ENCODE measurements at places on chromosomes 6 and 20.

GRCh38 chr6:46651816-46652215 lies 802 bp downstream of the CYP39A1 start:
- DNase-seq, result no peak

DNA sequence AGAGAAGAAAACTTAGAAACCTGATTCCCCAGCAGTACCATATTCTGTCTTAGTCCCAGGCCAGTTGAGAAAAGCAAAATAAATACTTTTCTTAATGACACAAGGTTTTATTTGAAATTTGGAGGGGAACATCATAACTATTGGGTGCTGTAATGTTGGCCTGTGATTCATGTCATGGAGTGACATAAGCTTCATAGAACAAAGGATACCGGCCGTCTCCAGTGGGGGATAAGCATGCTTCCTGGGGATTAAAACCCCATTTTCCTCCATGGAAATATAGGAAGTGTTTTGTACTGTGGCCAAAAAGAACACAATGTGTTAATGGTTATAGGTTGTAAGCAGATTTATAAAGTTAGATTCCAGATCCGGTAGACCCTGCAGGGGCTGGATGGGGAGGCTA lies 18.0 kb downstream of the MTHFD1L start:
- no peak for DNase-seq

GRCh38 chr20:9071976-9072726 lies 3.3 kb downstream of the PLCB4 start:
- no peak for DNase-seq

DNA sequence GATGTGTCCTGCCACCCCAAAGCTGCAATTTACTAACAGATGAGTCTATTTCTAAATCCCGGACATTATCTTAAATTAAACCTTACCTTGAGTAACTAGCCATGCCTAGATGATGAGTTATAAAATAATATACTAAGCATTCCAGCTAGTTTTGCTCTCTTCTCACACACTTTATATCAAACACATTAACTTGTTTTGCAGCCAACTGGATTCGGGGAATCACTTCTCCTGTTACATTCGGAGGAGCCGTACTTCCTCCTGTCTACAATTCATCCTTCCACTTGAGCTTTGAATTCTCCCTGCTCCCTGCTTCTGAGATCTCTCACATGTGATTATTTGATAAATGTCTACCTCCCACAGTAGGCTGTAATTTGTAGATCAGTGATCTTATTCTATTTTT lies 420.1 kb downstream of the GJA1 start:
- no peak for DNase-seq

GRCh38 chr6:87199787-87200186 lies 44.4 kb downstream of the ZNF292 start:
- DNase-seq, result no peak

DNA sequence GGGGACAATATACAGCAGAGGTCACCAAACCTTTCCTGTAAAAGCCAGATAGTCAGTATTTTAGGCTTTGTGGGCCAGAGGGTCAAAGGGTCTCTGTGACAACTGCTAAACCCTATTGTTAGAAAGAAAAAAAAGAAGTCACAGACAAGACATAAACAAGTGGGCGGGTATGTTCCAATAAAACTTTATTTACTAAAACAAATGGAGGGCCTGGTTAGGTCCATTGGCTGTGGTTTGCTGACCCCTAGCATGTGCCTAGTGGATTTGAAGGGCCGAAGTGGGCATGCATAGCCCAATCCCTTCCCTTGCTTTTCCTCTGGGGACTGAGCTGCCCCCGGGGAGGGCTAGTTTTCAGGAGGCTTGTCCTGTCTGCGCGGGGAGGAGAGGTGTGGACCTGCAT lies 78.9 kb downstream of the SULF2 start:
- DNase-seq, result no peak

- no peak for DNase-seq
Observed at GRCh38 chr6:159059885-159060506, 15.2 kb upstream of the TAGAP start.

- DNase-seq, result no peak
Observed at GRCh38 chr6:104955927-104956730, 778 bp upstream of the LIN28B start.

GRCh38 chr6:148383658-148384368 lies 41.2 kb downstream of the SASH1 start:
- no peak for DNase-seq

DNA sequence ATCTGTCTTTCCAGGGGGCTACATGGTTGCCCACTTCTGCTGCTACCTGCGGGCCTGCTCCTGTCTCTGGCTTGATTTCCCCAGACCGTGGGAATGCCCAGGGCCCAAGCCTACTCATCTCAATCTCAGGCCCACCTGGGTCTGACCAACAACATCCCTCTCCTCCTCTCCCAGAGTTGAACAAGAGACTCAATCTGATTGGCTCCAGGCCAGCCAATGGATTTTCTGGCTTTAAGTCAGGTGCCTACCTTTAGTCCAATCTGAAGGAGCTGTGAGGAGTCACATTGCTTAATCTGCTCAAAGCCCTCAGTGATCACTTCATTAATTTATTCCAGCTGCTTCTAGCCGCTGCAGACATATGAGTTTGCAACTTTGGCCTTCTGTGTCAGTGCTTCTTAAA lies 162.4 kb upstream of the KCNG1 start:
- no peak for DNase-seq

GRCh38 chr20:63070771-63071540 lies 64.2 kb upstream of the BHLHE23 start:
- no peak for DNase-seq

DNA sequence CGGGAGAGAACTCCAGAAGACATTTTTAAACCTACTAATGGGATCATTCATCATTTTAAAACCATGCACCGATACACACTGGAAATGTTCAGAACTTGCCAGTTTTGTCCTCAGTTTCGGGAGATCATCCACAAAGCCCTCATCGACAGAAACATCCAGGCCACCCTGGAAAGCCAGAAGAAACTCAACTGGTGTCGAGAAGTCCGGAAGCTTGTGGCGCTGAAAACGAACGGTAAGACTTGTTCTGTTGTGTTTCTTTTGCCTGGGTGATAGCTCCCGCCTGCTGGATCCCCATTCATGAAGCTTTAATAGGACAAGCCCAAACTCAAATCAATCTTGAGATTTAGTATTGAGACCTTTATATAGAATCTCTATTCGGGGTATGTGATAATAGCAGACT lies 4.2 kb downstream of the TNFAIP3 start:
- DNase-seq, result no peak

DNA sequence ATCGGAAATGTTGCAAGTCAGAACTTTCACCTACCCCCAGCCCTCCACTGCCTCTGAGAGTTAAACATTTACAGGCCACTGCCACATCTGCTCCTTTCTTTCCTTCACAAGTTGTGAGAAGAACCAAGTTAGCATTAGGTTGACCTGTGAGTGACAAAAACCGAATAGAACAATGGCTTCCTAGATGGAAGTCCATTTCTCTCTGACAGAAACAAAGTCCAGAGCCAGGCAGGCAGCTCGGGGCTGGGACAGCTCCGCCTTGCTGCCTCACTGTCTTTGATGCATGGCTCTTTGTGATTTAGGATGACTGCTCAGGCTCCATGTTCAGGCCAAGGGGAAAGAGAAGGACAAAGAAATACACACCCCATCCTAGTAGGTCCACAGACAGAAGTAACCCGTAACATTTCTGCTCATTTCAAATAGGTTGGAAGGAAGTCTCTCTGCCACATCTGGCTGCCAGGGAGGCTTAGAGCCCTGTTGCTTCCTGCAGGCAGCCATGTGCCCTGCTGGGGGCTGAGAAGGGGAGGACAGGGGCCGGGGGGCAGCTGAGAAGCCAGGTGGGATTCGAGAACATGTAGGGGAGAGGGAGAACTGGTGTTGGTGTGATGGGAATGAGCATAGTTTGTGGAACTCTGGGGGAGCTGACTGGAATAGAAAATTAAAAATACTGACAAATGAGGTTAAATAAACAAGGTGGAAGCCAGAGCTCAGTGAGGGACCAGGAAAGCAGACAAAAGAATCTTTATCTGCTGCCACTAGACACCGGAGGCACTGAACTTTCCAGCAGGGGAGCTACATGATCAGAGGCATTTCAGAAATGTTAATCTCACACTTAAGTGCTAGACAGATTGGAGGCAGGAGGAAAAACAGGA lies 19.5 kb upstream of the IER3 start:
- peak; percentile 28 for DNase-seq

GRCh38 chr20:22525821-22526220 lies 58.6 kb downstream of the FOXA2 start:
- no peak for DNase-seq

- DNase-seq, result no peak
Observed at GRCh38 chr6:43339168-43339567, 30.3 kb downstream of the ZNF318 start.

DNA sequence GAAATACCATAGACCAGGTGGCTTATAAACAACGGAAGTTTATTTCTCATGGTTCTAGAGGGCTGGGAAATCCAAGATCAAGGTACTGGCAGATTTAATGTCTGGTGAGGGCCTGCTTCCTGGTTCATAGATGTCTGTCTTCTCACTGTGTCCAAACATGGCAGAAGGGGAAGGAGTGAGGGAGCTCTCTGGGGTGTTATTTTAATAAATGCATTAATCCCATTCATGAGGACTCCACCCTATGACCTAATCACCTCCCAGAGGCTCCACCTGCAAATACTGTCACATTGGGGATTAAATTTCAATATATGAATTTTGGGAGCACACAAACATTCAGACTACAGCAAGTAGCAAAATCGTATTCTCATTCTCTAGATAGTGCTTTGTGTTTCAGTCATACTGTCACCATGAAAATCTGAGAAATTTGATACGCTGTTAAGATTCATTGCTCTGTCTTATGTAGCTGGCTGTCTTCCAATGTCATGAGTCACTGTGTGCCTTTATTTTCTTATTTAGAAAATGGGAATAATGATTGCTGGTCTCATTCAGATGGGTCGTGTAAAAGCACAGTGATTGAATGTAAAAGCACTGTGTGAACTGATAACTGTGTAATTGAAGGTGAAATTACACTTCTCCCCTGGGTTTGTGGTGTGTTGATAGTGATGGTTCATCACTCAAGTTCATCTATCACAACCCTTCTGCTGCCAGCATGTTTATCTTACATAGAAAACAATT lies 8.9 kb upstream of the ERVFRD-1 start:
- DNase-seq, result no peak

DNA sequence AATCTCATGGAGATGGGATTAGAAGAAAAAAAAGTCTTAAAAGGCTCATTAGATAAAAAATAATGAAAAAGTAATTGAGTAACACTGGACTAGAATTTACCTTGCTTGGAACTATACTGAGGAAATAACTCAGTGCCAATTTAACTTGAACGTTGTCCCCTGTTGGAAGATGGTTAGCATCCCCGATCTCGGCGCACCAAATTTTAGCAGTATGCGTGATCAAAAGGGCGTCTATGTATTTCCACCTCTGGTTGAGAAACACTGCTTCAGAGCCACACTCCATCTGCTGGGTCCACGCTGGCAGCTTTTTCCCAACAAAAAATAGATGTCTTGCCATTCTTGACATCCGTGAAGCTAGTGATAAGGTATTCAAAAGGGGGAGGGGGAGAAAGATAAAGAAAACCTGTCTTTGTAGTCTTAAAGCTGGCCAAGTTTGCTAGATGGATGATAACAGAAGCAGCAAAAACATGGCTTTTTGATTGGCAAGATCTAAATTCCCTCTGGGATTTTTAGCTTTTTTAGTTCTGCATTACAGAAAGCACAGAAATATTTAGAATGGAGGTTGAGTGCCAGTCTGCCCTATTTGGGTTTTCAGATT lies 6.4 kb downstream of the HINT3 start:
- DNase-seq, result no peak

GRCh38 chr6:157445277-157446009 lies 64.5 kb downstream of the ZDHHC14 start:
- DNase-seq, result no peak

DNA sequence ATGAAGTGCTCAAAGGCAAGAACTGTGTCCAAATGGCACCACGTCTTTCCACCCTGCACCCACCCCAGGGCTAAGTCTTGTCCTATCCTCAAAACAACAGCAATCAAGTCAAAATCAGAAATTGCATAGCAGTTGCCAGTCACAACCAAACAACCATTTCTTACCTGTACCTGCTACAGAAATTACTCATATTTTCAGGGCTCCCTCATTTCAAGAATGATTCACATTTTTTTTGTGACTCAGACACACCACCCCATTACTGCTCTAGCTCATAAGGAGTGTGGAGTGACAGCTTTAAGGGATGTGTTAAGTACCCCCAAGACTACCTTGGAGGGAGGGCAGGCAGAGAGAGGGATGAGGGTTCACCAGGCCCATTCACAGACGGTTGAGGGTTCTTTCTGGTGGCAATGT lies 111.7 kb downstream of the TRERF1 start:
- no peak for DNase-seq

GRCh38 chr6:156710479-156710878 lies 66.7 kb upstream of the ARID1B start:
- DNase-seq, result no peak

DNA sequence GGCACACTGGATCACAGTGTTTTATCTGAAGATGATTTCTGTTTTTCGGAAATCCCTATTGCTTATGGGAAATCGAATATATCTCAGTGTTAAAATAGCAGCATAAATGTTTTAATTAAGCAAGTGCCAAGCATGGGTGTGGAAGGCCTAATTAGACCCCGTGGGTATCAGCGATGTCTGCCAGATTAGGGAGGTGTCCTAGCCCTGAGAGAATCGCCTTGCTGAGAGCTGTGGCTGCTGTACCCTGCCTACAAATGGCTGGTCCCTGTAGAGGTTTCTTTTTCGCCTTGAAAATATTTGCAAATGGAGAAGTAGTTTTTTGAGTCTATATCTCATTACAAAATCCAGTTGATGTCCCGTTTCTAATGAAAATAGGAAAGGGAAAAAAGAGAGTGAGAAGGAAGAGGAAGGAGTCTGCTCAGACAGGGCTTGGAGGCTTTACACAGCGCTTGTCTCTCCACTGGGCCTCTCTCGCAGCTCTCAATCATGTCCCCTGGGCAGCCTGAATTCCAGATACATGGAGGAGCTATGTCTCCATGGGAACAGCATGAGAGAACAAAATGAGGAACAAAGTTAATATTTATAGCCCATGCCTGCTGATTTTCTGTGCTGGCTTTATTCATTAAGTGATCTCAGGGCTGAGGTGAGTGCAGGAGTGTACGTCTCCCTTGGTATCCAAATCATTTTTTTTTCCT lies 35.2 kb upstream of the BCLAF1 start:
- DNase-seq, result no peak

GRCh38 chr6:141110481-141110880 lies 1022.2 kb upstream of the GJE1 start:
- DNase-seq, result no peak

DNA sequence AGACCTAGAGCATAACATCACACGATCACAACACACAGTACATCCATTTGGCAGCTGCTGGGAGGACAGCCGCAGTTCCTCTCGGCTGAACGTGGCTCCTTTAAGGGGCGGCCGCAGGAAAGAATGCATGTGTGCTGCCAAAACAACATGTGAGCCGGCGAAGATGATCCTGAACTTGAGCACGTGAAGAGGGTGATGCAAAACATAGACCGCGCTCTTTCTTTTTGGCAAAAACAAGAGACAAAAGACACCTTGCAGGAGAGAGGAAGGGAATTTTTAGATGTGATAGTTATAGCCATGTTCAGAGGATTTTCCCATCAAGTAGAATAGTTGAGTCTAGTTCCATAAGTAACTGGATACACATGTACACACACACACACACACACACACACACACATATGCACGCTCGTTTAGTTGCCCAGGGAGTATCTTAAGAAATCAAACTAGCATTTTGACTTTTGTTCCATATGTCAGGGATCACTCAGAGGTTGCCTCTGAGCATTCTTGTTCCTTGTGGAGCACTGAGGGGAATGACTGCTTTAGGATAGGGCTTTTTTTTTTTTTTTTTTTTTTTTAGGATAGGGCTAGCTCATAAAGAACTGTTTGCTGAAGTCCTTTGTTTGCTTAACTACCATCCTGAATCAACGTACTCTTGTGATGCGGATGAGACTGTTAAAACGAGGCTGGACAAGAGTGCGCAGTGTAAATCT lies 21.7 kb upstream of the RANBP9 start:
- no peak for DNase-seq

All from D721Med (cell line).